ENCODE measurements at places on chromosomes 1 and 21. TPM values are rescaled to one million over a fixed set of nuclear protein-coding genes. Genes with fewer than 3 reads are reported as not detected.
A peak's percentile ranks its signal among the peaks of the same experiment; 100 is the strongest.

GRCh38 chr1:207579436-207579799 lies 65.5 kb upstream of the CR1L start:
- peak; percentile 65 for DNase-seq

CCDC30 gene
- total RNA-seq, result 0.15 TPM

OR2G6 gene
- total RNA-seq, result not detected

GRCh38 chr1:63190171-63190570 lies 132.2 kb upstream of the FOXD3 start:
- DNase-seq, result no peak

FCER1A gene
- not detected for total RNA-seq
